ENCODE measurements at places on chromosomes 2 and 18. TPM values are rescaled to one million over a fixed set of nuclear protein-coding genes. Genes with fewer than 3 reads are reported as not detected.

COL5A2 gene
- total RNA-seq: 16.1 TPM

RETREG2 gene
- total RNA-seq: 124 TPM

MEP1B gene
- 31.1 TPM for total RNA-seq

TRMT61B gene
- 7.0 TPM for total RNA-seq

PLGLB2 gene
- not detected for total RNA-seq

- DNase-seq: no peak
Measured at GRCh38 chr2:873651-874580, 76.7 kb upstream of the SNTG2 start.

DNA sequence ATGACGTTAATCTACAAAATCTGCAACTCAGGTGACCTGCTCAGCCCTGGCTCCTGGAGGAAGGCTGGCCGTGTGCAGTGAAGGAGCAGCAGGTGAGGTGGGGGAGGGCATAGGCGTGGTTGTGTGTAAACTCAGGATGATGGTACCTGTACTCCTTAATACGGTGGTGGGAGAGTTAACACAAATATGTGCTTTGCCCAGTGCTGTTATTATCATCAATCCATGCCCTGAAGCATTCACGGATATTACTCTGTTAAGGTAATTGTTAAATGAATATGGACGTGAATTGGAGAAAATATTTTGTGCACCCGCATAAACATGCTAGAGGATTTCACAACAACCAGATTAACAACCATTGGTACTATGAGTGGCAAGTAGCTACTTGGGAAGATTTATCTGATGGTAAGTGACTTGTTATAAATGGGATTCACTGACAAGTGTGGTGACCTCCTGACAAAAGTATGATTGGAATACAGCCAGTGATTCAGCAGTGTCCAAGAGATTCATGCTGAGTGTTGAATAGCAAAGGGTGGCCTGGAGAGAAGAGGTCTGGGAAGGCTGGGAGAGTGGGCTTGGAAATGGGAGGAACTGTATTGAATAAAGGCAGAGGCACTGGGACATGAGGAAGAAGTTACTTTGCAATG lies 194.1 kb downstream of the TPGS2 start:
- no peak for DNase-seq

GRCh38 chr2:233088972-233089345 lies 28.8 kb downstream of the INPP5D start:
- no peak for DNase-seq

- DNase-seq: no peak
Measured at GRCh38 chr2:98907966-98908905, 27.8 kb downstream of the CRACDL start.

DNA sequence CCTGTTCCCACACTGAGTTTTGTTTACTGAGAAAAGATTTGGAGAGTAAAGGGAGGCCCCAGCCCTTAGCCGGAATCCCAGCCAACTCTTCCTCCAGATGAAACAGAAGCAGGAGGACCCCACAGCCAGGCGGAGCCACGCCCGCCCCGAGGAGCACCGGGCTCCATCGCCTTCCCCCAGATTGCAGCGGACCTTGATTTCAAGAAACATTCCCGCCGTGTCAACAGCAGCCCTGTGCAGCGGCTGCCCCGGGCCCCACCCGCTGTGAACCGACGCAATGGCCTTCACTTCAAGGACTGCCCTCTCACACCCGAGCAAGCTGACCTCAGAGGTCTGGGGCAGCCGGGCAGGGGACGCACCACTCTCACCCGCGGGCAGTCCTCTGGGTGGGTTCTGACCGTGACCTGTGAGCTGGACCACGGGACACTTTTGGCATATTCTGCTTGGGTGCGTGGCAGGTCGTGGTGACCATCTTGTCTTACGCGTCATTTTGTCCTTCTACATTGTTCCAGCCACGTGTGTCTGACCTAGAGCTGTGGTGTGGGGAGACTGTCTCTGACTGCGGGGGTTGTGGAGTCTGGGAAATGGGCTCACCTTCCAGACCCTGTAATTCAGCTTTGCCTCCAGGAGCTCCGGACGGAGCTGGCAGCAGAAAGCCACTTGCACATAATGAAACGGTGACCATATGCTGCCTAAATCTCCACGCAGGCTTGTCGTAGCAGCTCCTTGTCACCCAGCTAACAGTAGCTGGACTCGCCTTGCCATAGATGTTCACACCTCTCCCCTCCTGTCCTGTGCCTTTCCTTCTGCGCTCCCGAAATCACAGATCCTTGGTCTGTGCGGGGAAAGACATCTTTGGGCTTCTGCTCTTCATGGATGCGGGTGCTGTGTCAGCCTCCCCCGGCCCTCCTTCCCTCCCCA lies 32.0 kb upstream of the INHBB start:
- no peak for DNase-seq

DNA sequence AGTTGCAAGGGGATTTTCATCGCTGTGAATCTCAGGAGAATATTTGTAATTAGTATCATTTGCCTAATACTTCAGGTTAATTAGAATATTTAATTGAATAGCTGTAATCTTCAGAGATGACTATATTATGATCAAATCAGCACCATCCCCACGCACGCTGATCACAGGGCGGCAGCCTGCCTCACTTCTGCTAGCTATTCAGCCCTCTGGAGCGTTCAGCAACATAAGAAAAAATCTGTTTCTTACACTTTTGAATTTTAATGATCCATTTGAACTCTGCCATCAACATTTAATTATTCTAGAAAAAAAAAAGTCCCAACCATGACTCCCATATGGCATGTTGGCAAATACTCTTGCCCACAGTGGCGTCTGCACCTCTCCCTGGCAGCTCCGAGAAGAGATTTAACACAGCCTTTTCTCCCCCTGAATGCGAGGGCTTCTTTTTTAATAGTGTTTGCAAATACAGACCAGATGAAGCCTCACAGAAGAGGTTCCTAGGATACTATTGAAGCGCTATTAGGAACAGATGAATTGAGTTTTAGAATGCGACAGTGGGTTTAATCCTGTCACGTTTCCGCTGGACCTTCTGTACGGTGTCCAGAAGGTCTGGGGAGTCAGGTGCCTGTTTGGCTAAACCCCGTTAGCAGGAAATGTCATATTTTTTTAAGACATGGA lies 731.9 kb upstream of the SALL3 start:
- no peak for DNase-seq

GRCh38 chr2:97005353-97005752 lies 19.0 kb upstream of the FAM178B start:
- DNase-seq: no peak

DNA sequence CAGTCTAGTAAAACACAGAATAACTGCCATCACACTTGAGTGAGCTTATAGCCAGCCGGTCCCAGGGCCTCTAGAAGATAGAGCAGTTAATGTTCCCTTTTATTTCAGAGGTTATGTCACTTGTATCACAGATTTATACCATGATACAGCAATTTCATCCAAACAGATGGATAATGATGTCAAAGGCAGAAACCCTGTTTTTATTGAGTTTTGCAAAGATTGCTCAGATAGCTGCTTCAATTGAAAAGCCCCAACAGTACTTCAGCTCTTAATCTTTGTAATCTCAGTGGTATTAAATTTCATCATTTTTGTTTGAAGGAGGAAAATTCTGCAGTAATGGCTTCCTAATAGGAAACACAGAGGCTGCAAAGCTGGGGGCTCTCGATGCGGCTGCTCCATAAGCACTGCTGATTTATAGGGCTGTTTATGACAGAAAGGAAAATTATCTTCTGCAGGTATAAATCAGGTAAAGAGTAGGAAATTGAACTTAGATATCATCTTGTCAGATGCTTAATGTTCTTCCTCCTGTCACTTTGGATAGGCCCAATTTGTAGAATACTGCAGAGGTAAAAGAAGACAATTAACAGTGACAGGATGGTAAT lies 112.3 kb downstream of the LNPK start:
- no peak for DNase-seq

DNA sequence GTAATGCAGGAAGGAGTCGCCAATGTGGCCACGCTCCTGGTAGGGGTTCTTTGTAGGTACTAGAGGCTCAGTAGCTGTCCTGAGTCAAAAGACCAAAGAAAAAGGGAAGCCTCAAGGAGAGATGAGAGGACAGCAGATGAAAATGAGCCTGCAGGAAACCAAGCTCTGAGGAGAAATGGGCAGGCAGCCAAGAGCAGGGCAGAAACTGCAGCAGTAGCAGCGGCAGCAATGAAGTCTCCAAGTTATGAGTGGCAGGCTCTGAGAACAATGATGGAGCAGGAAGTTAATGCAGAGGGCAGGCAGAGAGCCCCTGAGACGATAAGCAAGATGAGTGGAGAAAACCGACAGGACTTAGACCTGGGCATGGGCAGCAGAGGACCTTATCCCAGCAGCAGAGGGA lies 48.2 kb upstream of the TMEM200C start:
- no peak for DNase-seq

- DNase-seq: no peak
Measured at GRCh38 chr18:27942706-27943105, 234.2 kb downstream of the CDH2 start.

GRCh38 chr2:43223521-43224001 lies 2.8 kb downstream of the ZFP36L2 start:
- DNase-seq: no peak

- peak; percentile 67 for DNase-seq
Measured at GRCh38 chr2:232979871-232980461, 33.1 kb downstream of the NGEF start.

- no peak for DNase-seq
Measured at GRCh38 chr2:170218456-170218855, 40.5 kb downstream of the MYO3B start.

GRCh38 chr2:234682492-234683228 lies 185.8 kb upstream of the ARL4C start:
- no peak for DNase-seq

DNA sequence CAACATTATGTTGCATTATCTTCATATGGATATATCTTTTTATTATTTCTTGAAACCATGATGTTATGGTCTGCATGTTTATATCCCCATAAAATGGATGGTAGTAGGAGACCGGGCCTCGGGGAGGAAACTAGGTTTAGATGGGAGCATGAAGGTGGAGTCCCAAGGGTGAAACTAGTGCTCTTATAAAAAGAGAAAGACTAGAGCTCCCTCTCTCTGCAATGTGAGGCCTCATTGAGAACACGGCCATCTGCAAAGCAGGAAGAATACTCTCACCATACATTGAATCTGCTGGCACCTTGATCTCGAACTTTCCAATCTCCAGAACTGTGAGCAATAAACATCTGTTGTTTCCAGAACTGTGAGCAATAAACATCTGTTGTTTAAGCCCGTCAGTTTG lies 64.0 kb downstream of the NXPH2 start:
- DNase-seq: no peak

- DNase-seq: no peak
Measured at GRCh38 chr2:208984376-208985090, 439.3 kb upstream of the MAP2 start.

GRCh38 chr2:166613226-166613625 lies 119.2 kb upstream of the SCN7A start:
- DNase-seq: no peak

Measured in transverse colon (tissue), 4 donors.